ENCODE measurements at places on chromosomes 3 and 15.

GRCh38 chr3:107959550-107960154 is 131.2 kb downstream of the CD47 start:
- DNase-seq = no peak

DNA sequence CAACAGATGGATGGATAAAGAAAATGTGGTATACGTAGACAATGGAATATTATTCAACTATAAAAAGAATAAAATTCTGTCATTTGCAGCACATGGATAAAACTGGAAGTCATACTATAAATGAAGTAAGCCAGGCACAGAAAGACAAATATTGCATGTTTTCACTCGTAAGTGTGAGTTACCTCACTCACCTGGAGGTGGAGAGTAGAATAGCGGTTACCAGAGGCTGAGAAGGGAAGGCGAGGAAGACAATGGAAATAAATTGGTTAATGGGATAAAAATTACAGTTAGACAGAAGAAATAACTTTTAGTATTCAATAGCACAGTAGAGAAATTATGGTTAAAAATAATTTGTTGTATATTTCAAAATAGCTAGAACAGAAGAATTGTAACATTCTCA is 141.6 kb downstream of the EFHB start:
- no peak for DNase-seq

DNA sequence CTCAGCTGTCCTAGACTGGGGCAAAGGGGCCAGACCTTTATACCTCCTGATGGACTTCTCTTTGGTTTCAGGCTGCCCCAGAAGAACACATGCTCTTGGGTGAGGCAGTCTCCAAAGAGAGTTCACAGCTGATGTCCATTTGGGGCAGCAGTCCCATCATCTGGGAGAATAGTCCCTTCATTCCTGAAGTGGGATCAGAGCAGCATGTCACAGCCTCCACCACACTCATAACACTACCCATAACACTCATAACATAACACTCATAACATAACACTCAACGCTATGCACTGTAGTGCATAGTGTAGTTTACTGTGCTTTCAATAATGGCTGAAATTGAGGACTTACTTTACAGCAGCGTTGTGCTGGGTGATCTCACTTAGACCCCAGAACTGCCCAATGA is 36.7 kb upstream of the PLCL2 start:
- DNase-seq = no peak

DNA sequence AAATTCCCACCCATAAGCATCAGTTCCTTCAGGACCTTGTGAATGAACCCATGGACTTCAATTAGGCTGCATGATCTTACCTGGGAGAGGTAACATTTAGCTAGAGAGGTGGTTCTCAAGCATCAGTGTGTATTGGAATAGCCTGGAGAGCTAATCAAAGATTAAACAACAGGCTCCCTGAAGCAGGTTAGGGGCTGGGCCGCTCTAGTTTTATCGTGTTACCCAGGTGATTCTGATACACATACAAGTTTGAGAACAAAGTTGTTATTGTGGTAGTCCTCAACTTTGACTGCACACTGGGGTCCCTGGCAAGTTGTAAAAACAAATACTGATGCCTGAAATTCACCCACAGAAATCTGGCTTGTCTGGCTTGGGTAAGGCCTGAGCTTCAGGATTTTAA is 31.2 kb downstream of the MYH15 start:
- no peak for DNase-seq

GRCh38 chr15:81957698-81958097 is 88.1 kb downstream of the MEX3B start:
- no peak for DNase-seq

DNA sequence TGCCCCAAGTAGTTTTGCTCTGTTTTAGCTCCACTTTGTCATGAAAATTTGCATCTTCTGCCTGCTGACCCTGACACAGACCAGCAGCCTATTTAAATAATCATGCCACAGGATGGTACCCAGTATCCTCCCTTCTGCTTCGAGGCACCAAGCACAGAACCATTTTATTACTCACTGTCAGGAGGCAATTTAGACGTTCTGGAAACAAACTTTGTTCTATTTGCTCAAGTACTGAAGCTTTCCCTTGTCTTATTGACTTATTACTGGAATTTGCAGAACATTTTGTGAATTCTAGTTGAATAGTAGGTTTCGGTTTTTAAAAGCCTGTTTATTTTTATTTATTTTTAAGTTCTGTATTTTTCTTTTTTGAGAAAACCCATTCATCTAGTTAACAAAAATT is 279.6 kb upstream of the GADL1 start:
- DNase-seq = no peak

- DNase-seq = no peak
These were observed 31.3 kb upstream of the WNT5A start for GRCh38 chr3:55518451-55518850.

DNA sequence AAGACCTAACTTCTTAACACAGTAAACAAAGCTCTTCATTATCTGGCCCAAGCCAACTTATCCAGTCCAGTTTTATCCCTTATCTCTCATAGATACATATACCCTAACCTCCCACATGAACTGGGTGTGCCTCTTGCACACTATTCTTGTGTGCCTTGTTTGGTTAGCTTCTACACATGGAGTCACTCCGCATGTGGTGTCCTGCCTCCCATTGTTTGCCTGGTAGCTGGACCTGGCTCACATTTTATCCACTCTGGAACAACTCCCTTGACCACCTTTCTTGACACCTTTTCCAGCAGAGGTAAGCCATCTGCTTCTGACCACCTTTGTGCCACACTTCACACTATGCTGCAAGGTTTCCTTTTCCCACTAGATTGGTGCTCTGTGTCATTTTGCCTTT is 15.2 kb downstream of the TIPARP start:
- no peak for DNase-seq

DNA sequence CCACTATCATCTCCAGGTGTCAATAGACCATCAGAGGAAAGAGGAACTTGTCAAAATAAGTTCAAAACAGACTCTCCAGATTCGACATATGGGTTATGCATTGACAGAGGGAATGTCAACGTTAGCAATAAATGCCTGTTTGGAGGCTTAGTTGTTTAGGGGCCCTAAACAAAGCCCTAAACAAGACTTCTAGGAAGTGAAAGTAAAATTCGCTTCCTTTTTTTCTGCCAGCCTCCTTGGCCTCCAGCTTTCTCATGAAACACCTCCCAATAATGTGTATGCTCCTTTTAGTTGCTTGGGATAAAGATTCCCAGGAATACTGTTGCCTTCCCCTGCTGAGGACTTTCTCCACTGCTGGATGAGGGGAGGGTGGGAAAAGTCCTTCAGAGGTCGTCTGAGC is 70.9 kb upstream of the ARNT2 start:
- no peak for DNase-seq

DNA sequence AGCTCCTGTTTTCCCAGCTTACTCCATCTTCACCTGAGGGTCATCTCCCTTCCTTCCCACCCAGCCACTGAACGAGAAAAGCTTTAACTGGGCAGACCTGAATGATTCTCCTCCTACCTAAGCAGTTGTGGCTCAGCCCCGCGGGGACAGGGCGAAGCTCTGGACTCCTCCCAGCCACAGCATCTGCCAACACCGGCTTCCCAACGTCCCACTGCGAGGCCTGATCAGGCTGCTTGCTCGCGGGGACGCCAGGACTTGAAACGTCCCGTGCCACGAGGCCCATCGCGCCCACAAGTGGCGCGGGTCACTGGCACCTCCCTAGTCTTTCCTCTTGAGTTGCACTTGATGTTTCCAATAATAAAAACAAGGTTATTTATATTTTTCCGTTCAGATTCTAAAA is at the start of gene SPATA16:
SPATA16 (minus strand) TSS at position 250 of the 400 bp plus-strand sequence. CDS start 23,504 bp downstream, outside the sequence.
- no peak for DNase-seq

DNA sequence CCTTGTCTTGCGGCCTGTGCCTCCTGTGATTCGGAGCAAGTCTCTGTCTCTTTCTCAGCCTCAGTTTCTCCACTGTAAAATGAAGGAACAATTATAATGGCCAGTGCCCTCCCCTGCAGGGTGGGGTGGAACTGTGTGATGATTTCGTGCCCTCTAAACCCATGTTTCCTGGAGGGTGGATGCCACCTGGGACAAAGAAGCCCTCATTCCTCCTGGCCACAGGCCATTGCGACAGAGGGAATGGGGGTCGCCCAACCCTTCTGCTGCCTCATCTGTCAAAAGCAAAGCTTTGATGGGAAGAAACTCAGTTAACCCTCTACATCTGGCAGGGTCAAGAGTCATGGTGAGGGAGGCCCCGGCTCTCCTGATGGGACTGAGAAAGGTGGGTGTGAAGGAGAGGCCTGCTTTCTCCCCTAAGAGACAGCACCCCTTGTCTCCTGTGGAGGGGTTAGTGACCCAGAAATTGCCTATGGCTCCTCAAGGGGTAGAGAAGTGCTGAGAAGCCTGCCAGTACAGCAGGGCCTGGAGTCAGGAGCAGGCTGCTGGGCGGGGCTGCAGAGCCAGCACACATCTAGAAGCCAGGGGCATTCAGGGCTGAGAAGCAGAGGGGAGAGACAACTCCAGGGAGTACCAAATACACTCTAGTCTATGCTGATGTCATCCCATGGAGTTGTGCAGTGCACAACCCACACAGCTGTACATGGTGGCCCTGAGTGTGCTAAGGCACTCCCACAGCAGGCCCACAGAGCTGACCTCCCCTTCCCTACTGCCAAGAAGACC is 61.0 kb downstream of the PLXNA1 start:
- DNase-seq = no peak

- no peak for DNase-seq
These were observed 31.1 kb downstream of the SLCO3A1 start for GRCh38 chr15:91884606-91885005.

DNA sequence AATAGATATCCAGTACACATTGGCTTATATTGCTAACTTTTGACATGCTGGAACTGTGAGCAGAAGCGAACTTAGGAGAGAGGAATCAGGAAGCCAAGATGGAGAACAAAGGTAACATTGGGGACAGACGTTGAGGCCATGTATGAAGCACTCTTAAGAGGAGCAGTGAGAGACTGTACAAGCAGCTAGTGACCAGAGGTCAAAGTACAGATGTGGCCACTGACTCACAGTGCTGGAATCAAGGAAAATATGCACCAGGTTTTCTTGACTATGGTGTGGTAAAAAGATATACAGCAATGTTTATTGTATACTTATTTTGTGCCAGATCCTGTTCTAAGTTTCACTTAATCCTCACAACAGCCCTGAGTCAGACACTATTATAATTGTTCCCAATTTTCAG is 2.0 kb upstream of the IL20RB start:
- peak; percentile 82 for DNase-seq

GRCh38 chr15:39365873-39366272 is 215.0 kb upstream of the THBS1 start:
- DNase-seq = no peak

DNA sequence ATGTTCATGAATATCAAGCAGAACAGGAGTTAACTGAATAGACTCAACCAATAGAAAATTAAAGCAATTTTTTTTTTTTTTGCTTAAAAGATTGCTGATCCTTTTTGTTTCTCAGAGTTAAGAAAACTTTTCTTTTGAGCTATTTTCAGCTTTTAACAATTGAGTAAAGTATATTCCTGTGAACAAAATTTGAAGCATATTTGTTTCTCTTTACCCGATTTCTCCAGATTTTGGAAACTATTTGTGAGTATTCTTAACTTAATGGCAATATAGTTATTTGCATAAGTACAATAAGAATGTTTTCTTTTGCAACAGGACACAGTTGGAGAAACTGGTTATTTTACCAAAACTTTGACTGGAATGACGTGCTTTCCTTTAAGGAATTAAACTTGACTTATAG is 53.4 kb upstream of the C15orf39 start:
- DNase-seq = no peak

GRCh38 chr15:51356147-51356546 is 14.7 kb downstream of the GLDN start:
- DNase-seq = no peak

GRCh38 chr3:38608086-38608775 is 41.3 kb downstream of the SCN5A start:
- no peak for DNase-seq

DNA sequence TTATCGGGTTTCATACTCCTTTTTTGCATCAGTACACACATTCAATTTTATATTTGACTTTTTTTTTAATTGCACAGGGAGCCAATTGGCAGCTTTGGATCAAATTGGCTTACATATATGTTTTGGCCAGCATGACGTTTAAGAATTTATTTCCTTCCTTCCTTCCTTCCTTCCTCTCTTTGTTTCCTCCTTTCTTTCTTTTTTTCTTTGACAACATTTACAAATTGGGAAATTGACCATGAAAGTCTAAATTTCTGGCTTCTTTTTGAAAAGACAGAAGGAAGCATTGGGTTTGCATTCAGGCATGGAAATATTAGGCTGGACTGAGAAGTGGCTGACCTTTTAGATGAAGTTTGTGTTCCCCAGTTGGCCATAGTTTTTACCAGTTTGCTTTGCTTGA is 103.4 kb upstream of the IGSF10 start:
- no peak for DNase-seq

DNA sequence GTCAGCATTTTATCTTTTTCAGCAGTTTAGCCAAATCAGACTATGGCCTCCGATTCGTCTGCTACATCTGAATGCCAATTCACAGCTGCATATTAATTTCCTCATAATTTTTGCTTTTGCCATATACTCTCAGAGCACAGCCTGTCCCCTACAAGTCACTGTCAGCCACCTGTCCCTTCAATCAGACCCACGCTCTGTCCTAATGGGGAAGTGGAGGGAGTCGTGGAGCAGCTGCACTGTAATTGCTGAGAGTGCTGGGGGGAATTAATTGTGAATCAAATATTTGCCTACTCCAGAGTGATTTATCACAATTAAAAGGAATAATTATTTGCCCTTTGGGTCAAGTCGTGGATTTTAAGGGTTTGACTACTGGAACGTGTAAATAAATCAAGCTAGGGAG is 75.5 kb downstream of the EBLN2 start:
- no peak for DNase-seq

- no peak for DNase-seq
These were observed 354.8 kb upstream of the C2CD4B start for GRCh38 chr15:62519900-62520299.

- no peak for DNase-seq
These were observed 60.3 kb upstream of the SIAH2 start for GRCh38 chr3:150823277-150823676.

- no peak for DNase-seq
These were observed 83.4 kb downstream of the TFDP2 start for GRCh38 chr3:142065932-142066331.

GRCh38 chr3:52298149-52299098 is 10.8 kb downstream of the GLYCTK start:
- no peak for DNase-seq

DNA sequence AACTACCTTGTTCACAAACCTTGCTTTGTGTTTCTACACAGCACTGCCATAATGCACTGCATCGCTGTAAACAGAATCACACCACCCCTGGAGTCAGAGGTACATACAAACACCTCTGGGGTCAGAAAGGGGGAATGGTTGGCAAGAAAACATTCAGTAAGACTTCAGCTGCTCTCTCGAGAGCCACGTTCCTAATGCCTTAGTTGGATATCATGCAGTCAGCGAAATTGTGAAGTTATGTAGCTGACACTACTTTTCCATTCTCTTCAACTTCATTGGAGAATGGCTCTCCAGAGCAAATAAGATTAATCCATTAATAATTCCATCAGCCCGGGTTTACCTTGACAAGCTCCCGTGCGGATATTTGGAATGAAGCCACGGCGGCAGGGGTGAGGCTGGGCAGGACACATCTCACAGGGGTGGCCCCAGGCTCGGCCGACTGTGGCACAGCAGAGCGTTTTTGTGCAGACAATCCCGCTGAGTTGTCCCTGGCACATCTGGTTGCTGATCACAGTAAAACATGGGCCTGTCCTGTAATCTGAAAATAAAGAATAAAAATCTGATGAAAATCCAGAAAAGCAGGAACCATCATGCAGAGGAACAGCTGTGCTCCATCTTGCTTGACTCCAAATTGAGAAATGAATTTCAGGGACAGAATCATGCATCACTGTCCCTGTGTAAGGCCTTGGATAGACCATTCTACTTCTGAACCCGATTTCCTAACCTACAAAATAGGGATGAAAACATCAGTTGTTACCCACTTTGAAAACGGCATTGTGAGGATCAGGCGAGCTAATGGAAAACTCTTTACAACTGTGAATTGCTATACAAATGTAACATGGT is 108.0 kb downstream of the FBN1 start:
- no peak for DNase-seq

Data from GM04503 (cell line).